NCI-H1436 treated with DMSO at 0.1 percent for 48 hours (cell line): ENCODE measurements at places on chromosomes 16 and 17.

GRCh38 chr16:2048116-2048543 lies 345 bp downstream of the TSC2 start:
- DNase-seq = no peak

DNA sequence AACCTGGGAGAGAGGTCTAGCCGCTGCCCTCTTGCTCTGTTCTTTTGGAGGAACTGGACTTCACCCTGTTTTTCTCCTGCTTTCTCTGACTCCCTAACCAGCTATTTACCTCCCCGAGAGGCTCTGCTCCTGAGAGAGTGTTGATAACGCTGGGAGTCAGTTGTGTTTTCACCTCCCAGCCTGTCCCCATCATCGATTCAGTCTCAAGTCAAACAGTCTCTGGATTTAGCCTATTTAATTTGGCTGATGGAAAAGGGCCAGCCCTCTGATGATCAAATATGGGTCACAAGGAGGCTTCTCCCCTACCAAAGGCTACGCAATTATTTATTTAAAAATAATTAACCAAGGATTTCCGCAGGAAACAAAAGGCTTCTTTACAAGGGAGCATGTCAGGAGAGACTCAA lies 31.8 kb downstream of the HNF1B start:
- no peak for DNase-seq

- no peak for DNase-seq
Observed at GRCh38 chr16:57969451-57970123, 1.3 kb downstream of the CNGB1 start.

DNA sequence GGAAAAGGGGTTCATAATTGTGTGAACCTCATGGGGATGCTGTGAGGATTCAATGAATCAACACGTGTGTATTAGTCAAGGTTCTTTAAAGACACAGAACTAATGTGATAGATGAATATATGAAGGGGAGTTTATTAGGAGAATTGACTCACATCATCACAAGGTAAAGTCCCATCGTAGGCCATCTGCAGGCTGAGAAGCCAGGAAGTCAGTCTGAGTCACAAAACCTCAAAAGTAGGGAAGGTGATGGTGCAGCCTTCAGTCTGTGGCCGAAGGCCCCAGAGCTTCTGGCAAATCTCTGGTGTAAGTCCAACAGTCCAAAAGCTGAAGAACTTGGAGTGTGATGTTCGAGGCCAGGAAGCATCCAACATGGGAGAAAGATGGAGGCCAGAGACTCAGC lies 413.4 kb downstream of the CDH13 start:
- no peak for DNase-seq

DNA sequence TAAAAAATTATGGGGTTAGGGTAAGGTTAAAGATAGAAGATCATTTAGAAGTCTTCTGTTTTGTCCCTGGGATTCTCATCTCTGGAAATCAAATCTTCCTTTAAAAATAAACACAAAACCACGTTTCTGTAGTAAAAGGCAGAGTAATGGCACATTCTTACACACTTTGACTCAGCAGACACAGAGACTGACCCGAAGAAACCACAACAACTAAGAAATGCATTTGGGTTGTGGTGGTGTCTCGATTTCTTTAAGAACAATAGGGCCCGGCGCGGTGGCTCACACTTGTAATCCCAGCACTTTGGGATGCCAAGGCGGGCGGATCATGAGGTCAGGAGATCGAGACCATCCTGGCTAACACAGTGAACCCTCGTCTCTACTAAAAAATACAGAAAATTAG lies 54.9 kb upstream of the MYH10 start:
- DNase-seq = no peak

DNA sequence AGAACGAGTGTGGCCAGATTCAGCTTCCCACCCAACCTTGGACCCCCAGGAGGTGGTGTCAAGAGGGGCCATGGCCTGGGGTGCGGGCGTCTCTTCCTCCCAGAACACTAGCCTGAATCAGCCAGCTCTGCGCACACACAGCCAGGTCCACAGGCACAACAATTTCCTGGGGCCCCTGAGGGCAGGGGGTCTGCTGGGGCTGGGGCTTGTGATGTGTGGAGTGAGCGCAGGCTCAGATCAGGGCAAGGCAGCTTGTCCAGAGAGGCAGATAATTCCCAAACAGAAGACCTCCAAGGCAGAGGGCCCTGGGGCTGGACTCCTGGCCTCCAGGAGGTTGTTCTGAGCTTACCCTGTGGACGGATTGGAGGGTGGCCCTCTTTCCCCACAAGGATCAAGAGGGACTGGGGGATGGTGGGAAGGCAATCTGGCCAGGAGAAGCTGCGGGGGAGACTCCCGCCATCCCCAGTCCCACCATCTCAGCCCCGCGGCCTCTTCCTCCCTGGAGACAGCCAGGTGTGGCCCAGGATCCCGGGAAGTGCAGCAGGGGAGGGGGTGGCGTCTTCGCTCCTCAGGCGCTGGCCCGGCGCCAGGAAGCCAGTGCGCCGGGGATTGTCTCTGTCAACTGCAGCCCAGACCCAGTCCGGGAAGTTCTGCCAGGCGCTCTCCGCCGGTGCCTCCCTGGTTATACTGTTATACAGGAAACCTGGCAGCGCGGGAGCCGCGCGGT lies 52.0 kb upstream of the AMZ2 start:
- DNase-seq = no peak

- DNase-seq = no peak
Observed at GRCh38 chr16:85514598-85515318, 98.4 kb upstream of the GSE1 start.

GRCh38 chr17:9221147-9221921 lies 200.0 kb downstream of the NTN1 start:
- DNase-seq = no peak

GRCh38 chr17:66847704-66848103 lies 12.8 kb downstream of the CACNG5 start:
- DNase-seq = no peak

DNA sequence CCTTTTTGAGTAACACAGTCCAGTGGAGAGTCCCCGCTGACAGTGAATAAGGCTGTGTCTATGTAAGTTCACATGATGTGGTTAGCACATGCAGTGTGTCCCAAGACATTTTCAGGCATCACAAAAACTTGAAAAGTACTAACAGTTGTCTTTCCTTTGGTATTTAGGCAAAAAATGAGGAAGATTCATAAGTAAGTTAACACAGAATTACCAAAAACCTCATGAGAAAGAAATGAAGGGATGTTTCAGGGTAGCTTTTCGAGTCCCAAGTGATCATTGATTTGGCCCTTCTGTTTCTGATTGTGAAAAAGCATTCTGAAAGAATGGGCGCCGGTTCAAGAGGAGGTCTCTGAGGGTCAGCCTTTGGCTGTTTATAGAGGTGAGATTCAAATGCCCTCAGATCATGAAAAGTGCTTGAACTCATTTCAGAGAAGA lies 529 bp upstream of the ASPA start:
- no peak for DNase-seq

DNA sequence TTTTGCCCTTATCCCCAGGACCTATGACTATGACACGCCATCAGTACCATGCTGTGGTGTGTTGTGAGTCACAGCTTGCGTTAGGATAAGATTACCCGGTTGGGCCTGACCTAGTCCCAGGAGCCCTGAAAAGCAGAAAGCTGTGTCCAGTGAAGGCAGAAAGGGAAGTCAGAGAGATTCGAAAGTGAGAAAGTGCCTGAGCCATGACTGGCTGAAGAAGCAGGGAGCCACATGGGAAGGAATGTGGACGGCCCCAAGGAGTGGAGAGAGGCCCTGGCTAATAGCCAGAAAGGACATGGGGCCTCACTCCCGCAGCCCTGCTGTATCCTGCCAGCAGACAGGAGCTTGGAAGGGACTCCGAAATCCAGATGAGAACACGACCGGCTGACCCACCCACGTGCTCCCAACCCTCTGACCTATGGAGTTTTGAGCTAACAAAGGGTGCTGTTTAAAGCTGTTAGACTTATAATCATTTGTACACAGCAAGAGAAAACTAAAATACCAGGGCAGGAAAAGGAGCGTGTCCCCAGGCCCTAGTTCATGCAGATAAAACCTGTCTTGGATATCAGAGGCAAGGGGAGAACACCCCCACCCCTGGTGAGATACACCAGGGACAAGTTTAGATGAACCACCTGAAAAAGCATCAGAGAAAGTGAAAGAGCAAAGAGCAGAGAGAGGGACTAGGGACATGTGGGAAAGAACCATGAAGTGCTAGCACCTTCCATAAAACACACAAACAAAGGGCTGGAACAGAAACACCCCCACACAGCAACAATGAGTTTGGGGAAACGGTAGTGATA lies 115.3 kb downstream of the SLC39A11 start:
- no peak for DNase-seq
